A172 (cell line): ENCODE measurements at places on chromosomes 16 and 17. TPM values are rescaled to one million over a fixed set of nuclear protein-coding genes. Genes with fewer than 3 reads are reported as not detected.

DNA sequence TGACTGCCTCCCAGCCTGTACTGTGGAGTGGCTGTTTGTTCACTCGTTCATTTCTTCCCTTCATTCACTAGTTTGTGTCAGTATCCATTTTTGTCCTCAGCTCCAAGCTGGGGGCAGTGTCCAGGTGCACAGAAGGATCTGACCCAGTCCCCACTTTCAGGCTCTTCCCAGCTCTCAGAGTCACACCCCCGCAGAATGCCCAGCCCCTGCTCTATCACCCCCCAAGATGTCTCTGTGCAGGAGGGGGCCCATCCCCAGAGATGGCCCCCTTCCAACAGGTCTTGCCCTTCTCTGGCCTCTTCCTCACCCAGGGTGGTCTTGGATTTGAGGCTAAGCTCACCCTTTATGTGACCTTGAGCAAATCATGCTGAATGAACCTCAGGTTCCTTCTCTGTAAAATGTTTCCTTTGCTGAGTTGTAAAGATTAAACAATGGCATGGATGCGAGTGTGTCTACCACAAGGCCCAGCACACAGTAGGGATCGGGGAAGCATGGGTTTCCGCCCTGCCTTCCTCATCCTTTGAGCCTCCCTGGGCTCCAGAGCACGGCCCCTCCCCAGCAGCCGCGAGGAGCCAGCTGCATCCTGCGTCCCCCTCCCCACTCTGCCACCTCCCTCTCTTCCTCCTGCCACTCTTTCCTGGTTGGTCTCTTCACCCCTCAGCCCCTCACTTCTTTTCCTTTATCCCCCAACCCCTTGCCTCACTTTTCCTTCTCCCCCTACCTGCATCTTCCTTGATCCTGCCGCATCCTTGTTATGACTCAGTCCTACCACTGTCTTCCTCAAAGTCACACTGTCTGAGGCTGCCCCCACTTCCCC lies 2.8 kb downstream of the FBXL19 start:
- DNase-seq, result no peak

GRCh38 chr16:86850670-86851069 lies 272.3 kb downstream of the FOXL1 start:
- no peak for DNase-seq

DNA sequence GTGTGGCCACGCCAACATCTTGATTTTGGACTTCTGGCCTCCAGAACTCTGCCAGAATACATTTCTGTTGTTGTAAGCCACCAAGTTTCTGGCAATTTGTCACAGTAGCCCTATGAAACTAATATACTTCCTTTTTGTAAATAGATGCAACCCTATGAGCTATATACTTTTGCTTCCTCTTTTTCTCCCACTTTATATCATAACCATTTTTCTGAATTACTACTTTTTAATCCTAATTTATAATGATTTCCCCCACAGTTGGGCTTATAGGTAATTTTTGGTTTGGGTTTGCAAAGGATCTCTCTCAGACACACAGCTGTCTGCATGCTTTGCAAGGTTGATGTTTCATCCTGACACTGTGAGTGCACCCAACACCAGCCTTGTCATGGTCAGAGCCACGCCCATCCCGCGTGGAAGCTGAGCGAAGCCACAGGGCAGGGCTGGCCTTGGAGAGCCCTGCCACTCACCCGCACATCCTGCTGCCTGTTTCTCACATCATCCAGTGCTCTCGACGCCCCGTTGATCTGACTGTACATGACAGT lies 5.8 kb downstream of the TRIM25 start:
- peak; percentile 55 for DNase-seq

The SLC25A10 gene
- total RNA-seq, result 81.5 and 101 TPM in 2 replicates

The TNP2 gene
- not detected in 2 replicates for total RNA-seq

The TMEM100 gene
- total RNA-seq, result not detected in 2 replicates
